ENCODE measurements at places on chromosomes 7 and 10.

DNA sequence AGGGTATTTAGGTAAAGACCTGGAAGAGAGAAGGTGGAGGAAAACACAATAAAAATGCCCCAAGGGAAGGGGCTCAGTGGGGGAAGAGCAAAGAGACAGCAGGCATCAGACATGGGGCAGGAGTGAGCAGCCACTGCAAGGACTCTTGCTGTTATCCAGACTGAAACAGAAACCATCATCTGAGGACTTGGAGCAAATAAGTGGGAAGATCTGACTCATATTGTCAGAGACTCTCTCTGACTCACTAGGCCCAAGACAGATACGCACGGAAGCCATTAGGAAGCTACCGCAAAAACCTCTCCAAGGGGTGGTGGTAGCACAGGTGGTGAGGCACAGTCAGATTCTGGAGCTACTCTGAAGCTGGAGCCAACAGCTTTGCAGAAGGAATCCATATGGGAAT lies 110.7 kb downstream of the RNF32 start:
- peak; percentile 73 for DNase-seq

GRCh38 chr10:73253225-73253555 lies 746 bp upstream of the MRPS16 start:
- DNase-seq: no peak

DNA sequence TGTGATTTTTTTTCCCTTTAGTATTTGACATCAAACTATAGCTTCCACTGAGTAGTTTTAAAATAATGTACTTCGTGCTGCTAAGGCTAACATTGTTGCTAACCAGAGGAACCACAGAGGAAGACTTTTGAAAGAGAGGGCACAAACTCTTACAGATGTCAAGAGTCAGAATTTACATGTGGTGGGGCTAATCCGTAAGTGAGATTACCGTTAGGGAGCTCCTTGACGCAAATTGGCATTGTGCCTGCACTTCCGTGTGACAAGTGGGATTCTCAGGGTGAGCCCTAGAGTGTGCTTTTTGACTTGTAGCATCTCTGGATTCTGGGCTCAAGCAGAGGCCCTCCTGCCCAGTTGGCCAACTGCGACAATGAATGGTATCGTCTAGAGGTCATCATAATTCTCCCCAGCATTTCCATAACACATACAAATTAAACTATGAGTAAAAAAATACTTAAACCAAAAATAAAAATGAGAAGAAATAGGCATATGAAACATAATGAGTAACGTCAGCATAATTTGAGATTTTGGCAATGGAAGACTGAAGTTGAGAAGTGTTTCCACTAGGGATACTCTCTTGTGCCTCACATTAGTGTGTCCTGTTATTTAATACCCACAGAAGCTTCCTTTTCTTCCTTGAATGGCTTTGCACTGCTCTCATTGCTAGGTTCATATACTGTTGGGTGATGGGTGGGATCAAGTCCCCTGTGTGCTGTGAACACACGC lies 164.0 kb downstream of the SDK1 start:
- no peak for DNase-seq

DNA sequence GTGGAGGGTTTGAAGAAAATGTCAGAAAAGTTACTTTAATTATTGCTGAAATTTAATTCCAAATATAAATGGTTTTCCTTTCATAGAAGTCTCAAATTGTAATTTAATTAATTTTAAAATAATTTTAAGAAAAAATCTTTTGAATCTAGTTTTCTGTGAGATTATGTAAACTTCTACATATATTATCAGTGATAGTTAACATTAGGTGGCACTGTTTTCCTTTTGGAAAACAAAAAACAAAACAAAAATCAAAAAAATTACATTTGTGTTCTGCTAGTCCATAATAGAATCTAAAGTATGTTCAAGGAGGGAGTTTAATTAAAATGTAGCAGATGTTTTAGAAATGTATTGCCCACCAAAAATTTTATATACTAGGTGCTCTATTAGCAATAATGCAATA lies 1456.7 kb downstream of the REEP3 start:
- no peak for DNase-seq

GRCh38 chr7:32481921-32482320 lies 8.3 kb downstream of the LSM5 start:
- DNase-seq: no peak

GRCh38 chr7:1748076-1748838 lies 78.2 kb downstream of the ELFN1 start:
- no peak for DNase-seq

DNA sequence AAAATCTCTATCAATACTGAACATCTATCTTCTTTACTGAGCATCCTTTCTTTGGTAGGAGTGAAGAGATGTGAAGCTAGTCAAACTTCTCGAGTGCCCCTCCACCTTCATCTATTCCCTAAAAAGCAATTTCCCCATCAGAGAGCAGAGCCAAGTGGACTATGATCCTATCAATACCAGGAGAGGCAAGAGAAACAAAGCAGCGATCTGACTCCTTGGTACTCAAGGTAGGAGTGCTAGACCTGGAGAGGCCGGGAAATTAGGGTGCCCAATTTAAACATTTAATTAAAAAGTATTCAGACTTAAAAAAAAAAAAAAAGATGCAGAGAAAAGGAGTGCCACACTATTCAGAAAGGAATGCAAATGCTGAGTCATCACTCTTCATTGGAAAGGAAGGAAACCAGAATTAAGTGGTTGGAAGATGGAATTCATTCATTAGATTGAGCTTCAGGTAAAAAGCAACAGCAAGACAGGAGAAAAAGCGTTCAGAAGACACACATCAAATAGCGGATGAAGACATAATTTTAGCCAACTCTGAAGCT lies 1.6 kb downstream of the TIAL1 start:
- peak; percentile 66 for DNase-seq

DNA sequence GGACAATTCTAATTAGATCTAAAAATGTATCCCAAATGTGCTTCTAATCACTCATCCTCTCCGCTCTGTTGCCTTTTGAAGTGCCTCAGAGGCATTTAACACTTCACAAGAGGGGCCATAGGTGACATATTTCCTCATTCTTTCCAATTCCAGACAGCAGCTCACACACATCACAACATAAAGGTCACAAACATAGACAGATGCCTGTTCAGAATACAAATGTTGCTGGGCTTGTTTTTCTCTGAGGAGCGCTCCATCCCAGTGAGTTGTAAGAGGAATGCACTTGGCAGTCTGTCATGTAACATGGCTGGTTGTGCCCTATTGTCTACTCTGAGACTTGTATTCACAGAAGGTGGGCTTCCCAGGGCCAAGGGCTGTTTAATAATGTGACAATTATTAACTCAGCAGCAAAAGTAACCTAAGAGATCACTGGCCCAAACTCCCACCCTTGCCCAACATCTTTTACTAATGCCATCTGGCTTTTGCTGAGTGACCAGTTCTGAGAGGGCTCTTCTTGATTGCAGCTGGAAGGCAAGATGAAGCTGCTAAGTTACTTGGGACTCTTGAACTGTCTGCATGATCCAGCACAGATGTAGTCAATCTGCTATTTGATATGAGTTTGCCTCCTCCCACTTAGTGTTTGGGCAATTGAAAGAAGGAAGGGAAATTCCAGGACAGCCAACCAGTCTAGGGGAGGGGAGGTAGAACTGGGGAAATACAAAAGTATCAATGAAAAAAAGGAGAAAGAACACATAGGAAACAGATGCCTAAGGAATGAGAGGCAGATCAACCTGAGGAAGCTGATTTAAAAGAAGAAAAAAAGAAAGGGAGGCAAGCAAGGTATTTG lies 13.6 kb downstream of the PON2 start:
- DNase-seq: no peak

GRCh38 chr10:131546086-131546810 lies 234.7 kb upstream of the TCERG1L start:
- no peak for DNase-seq

DNA sequence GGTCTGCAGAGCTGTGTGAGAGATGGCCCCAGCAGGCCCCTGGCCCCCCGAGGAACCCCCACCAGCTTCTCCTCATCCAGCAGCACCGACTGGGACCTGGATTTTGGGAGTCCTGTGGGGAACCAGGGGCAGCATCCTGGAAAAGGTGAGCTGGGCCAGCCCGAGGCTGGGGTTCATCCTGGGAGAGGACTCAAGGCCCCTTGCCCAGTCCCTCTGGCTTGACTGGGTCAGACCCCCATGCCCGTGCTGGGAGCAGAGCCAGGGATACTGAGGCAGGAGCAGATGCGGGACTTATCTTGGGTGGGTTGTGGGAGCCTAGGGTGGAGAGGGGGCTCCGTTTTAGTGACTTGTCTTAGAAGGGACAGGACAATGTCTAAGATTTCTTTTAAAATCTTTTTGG lies 47.5 kb downstream of the ZNF467 start:
- DNase-seq: no peak

DNA sequence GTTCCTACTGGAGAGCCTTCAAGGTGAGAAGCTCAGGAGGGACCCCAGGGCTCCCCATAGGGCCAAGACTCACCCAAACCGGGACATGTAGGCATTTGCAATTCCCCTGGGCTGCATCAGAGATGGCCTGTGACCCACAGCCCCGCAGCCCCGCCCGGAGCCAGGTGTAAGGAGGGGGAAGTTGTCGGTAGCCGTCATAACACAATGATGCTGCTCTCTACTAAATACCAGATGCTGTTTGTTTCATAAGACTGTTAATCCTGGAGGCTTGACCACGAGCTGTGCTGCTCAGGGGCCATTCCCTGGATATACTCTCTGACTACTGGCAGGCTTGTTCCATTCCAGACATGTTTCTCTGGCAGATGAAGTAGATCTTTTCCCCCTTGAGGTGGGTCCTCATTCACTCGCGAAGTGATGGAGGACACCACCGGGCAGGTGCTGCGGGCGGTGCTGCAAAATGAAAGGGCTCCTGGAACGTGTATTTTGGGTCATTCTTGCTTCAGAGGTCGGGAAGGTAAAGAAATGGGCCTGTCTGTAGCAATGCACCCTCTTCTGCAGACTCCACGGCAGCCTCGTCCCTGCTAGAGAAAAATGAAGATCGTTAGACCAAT lies 61.1 kb downstream of the MKI67 start:
- no peak for DNase-seq

GRCh38 chr7:87212498-87212897 lies 7.0 kb downstream of the TMEM243 start:
- DNase-seq: no peak

DNA sequence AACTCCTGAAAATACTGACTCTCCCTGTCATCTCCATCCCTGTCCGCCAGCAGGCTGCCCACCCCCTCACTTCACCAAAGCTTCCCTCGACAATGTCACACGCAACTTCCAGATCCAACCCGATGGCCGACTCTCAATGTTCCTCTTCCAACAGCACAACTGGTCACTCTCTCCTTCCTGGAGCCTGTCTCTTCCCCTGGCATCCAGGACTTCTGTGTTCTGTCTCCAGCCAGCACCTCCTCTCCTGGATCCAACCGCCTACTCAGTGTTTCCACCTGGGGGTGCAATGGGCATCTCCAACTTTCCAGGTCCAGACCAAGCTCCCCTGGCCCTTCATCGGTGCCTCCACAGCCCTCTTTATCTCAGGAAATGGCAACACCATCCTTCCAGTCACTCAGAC lies 8.6 kb downstream of the CPA5 start:
- DNase-seq: no peak

DNA sequence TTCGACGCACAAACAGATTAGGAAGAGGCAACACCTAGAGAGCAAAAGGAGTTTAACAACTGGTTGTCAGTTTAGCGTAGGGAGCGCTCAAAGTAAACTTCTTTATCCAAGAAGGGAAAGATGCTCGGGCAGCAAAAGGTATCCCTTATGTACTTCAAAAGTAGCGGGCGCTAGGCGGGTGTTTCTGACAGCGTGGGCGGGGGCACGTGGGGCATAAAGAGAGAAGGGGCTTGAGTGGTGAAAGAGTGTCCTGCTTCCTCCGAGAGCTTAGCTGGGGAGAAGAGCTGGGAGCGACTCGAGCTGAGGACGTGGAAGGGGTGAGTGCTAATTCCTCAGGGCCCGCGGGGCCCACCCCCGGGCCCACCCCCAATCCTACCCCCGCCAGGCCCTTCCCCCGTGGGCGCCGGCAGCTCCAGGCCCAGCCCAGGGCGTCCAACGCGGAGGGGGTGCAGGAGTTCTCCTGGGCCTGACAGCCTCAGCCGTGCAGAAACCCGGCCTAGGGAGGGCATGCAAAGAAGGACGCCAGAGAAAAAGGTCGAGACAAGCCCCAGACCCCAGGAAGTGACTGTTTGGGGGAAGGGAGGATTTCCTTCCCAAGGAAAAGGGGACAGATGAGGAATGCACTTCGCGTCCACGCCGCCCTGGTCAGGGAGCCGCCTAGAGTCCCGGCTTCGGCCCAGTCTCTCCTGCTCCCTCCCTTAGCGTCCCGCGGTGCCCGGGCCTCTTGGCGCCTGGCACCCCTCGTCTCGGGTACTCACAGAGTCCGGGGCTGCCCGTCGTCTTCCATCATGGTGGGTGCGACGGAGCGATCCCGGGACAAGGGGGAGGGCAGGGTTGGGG lies 868 bp downstream of the TIAL1 start:
- peak; percentile 46 for DNase-seq

DNA sequence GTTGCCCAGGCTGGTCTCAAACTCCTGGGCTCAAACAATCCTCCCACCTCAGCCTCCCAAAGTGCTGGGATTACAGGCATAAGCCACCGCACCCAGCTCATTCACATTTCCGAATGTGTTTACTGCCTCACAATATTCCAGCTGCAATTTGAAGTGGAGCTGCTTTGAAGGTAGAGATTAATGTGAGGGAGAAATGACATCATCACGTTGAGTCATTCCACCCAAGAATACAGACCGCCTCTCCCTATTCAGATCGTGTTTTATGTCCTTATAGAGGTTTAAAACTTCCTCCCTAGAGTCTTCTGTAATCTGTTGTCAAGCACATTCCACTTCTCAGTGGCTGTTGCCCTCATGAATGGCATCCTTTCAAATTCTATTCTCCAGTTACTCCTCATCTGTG lies 100.4 kb upstream of the PDGFA start:
- DNase-seq: peak; percentile 71
